RCC 7860 (cell line): ENCODE measurements at places on chromosomes 12 and 14.

- DNase-seq = no peak
These were observed 4.3 kb downstream of the TMEM106C start for GRCh38 chr12:47967461-47968321.

GRCh38 chr12:123387508-123388176 is 3.7 kb downstream of the KMT5A start:
- no peak for DNase-seq

GRCh38 chr12:114691196-114691595 is 7.2 kb upstream of the TBX3 start:
- no peak for DNase-seq

GRCh38 chr14:55123101-55123500 is 6.0 kb upstream of the LGALS3 start:
- peak; percentile 68 for DNase-seq

GRCh38 chr14:58779376-58779775 is 141.6 kb downstream of the DACT1 start:
- DNase-seq = no peak

- DNase-seq = no peak
These were observed 2.1 kb upstream of the BDKRB2 start for GRCh38 chr14:96202441-96203094.

DNA sequence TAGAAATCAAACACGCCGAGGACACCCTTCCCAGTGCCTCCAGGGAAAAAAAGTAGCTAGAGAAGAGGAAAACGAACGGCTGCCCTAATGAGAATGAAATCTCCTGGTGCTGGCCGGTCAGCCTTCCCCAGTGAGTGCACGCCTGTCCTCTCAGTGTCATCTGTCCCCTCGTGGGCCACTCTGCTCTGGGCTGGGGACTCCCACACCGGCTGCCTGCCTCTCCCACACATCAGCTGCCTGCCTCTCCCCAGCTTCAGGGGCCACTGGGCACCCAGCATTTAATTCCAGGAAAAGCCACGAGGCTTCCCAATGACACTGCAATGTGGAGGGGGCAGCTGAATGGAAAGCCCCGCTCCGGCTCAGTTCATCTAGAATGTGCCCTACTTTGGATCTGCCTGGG is 59.0 kb downstream of the CCDC85C start:
- DNase-seq = no peak

- no peak for DNase-seq
These were observed 25.8 kb upstream of the NCOR2 start for GRCh38 chr12:124593176-124593575.

- DNase-seq = no peak
These were observed 620.1 kb downstream of the VRK1 start for GRCh38 chr14:97417331-97417730.

- no peak for DNase-seq
These were observed 7.8 kb downstream of the NEK9 start for GRCh38 chr14:75119056-75119455.
